ENCODE measurements at places on chromosomes 12 and 14.

DNA sequence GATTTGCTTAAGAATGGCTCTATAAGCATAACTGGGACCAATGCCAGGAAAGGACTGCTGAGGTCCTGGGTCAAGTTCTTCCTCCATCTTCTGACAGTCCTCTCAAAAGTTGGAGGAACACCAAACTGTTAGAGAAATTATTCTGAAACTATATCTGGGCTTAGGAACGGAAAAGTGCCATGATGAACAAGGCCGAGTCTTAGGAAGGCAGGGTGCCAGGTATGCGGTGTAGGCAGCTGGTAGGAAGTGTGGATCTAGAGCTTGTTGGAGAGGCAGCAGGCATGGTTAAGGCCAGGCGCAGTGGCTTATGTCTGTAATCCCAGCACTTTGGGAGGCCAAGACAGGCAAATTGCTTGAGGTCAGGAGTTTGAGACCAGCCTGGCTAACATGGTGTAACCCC lies 7.7 kb downstream of the GNPTAB start:
- DNase-seq = no peak

DNA sequence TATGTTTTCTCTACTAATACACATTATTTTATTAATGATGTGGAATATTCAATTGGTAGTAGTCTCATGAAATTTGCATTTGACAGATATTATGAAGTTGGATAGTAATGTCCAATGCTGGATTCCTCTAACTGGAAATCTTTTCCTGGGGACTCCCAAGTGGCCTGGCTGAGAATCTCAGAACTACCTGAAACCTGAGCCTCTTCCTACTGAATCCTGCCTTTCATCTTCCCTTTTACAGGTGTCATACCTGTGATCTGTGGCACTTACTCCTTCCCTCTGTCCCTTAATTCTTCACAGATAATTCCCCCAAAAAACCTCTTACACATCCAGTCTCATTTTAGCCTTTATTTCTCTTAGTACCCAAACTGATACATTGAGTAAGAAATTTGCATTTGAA lies 89.7 kb upstream of the MYF6 start:
- DNase-seq = no peak

DNA sequence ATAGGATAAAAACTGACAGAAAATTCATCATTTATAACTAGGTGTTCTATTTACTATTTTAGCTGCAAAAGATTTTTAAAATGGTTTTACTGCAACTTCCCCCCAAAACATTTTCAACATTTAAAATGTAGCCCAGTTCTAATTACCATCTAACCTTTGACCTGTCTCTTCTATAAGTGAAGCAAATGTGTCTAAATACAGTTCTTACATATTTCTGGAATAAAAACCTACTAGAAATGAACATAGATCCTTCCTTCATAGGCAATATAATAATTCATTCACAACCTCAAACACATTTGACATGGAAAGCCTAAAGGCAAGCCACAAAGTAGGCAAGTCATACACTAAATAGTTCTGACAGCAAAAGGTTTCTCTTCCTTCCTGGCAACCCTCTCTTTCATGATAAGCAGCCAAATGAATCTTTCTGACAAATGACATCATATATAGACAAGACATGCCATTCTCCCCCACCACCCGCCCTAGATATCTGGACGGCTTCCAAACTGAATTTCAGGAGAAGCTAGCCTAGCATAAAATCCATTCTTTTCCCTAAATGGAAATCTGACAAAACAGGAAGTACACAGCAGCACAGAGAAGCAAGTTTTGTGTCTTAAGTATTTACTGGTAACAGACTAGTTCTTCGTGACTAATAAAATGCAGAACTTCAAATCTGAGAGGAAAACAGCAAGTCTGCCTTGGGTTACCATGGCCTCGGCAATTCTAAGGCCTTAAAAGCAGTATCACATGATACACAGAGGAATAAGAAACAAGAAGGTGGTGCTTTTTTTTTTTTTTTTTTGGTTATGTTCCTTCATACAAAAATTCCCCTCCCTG lies 17.2 kb upstream of the ARID4A start:
- DNase-seq = no peak

GRCh38 chr14:91317381-91318308 lies 73.1 kb upstream of the GPR68 start:
- DNase-seq = peak; percentile 89

- no peak for DNase-seq
Observed at GRCh38 chr14:103109535-103110441, 13.5 kb upstream of the TNFAIP2 start.

GRCh38 chr14:31013841-31014240 lies 11.6 kb upstream of the AP4S1 start:
- DNase-seq = no peak

DNA sequence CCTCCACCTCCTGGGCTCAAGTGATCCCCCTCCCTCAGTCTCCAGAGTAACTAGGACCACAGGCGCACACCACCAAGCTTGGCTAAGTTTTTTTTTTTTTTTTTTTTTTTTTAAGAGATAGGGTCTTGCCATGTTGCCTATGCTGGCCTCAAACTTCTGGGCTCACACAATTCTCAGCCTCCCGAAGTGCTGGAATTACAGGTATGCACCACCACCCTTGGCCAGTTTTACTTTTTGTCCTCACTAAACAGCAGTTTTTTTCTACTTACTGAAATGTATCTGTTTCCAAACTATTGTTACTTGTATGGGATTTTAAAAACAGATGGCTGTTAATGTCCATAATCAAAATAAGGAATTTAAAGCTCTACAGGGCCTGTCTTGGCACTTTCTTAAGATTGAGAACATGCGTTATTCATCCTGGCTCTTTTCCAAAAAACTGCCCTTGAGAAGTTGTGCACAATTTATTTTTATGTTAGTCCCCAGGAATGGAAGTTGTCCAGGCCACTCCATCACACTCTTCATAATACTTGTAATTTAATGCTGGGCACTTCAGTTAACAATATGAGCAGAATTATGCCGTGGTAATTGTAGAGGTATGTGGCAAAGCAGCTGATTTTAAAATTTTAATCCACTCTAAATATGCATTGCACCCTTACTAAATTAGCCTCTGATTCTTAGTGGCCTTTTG lies 51.9 kb upstream of the REP15 start:
- no peak for DNase-seq

- no peak for DNase-seq
Observed at GRCh38 chr12:117900561-117900960, 68.2 kb downstream of the KSR2 start.

DNA sequence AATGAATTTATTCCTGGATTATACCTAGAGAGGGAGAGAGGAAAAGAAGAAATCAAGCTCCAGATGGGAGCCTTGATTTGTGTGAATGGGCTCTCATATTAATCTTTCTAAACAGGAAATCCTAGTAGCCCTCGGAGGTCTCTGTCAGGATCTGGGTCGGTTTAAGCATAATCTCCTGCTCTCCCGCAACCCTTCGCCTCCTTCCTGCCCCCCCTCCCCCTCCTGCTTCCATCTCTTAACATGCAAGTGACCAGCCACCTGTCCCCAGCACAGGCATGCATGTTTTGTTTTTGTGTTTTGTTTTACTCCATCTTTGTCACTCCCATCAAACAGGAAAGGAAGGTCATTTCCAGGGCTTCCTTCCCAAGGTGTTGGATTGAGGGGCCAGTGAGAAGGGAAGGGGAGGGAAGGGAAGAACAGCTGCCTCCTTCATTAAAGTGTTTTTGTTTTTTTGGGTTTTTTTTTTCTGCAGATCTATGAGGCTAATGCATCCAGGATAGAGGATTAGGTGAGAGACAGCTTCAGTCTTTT lies 4.8 kb upstream of the KCNA5 start:
- no peak for DNase-seq

- no peak for DNase-seq
Observed at GRCh38 chr14:86091811-86092210, 561.9 kb downstream of the FLRT2 start.

DNA sequence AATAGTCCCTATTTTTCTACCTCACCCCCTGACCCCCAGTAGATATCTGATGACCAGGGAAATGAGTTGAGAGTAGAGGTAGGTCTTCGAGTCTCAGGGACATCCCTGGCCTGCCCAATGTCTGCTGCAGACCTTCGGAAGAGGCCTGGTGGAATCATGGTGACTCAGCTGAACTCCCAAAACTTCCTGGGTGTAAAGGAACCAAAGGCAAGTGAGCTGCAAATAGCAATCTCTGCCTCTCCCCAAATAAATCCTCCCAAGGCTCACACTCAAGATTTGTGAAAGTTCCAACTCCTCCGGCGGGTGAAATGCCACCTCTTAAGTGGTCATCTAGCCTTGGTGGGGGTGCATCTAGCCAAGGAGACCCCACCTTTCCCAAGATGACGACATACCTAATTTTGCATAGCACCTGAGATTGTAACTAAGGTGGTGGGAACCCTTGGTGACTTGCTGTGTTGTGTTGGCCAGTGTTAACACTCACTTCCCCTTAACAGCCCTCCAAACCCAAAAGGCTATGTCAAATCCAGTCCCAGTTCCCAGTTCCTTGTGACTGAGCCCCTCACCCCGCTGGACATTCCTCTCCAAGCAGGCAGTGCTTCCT lies 6.3 kb downstream of the ZFP36L1 start:
- no peak for DNase-seq

- no peak for DNase-seq
Observed at GRCh38 chr12:98738539-98738938, 93.4 kb downstream of the APAF1 start.

GRCh38 chr14:49553892-49554291 lies 32.3 kb downstream of the RPS29 start:
- no peak for DNase-seq

DNA sequence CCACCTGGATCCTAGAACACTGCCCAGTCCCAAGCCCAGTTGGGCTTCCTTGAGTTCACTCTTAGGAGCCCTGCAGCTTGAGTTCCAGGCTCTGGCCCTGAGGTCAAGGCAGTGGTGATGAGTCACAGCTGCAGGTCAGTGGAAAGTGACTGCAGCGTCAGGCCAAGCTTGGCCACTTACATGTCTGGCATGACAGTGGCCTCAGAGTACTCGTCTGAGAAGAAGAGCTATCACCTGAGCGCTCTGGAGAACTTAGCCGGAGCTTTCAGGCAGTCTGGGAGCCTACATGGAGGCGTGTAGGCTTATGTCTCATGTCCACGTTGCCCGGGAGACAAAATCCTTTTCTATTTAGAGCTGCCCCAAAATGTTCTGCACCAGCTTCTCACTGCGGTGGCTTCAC lies 75.6 kb downstream of the ARL6IP4 start:
- peak; percentile 25 for DNase-seq

- no peak for DNase-seq
Observed at GRCh38 chr12:68335462-68335861, 3.3 kb upstream of the MDM1 start.

- no peak for DNase-seq
Observed at GRCh38 chr12:56644654-56645053, 1.1 kb downstream of the ATP5F1B start.

DNA sequence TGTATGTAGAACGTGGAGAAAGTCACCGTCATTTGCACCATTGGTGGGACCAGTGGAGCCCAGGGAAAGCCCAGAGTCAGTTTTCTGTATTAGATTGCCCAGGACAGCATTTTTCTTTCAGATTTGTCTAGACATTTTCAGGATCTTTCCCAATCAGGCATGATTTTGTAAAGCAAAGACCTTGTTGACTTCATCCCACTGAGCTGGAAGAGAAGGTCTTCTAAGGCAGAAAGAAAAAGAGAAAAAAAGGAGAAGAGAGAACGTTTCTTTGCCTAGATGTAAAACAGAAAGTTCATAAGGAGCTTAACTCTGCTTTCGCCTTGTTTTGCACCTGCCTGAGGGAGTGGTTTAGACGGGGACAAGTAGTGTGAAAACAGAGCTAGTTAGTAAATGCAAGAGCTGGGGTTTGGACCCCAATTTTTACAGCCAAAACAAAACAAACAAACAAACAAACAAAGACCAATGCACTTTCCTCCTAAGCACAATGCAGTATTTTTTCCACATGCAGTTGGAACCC lies 273.1 kb downstream of the ZFP36L1 start:
- no peak for DNase-seq

DNA sequence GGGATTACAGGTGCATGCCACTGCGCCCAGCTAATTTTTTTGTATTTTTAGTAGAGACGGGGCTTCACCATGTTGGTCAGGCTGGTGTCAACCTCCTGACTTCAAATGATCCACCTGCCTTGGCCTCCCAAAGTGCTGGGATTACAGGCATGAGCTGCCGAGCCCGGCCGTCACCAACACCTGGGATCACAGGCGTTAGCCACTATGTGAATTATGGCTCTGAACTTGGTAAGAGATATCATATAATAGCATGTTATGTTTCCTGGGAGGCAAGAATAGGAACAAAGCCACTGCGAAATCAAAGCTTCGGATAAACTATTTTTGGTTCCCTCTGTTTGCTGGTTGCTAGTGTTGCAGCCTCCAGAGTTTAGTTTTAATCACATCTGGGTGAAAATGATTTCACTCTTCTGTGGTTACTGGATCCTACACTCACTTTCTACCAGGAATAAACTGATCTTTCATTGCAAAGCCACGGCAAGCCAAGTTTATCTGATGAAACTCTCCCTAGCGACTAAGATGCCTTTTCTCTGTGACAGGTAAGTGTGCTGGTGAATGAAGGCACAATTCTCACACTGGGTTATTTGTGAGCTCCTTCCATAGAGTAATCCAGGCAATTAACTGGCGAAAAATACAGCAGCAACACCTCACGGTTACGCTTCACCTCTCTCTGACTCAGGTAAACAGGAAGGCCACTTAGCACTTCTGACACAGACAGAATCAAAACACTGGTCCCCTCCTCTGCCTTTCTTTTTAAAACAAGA lies 16.7 kb downstream of the SNRNP35 start:
- DNase-seq = no peak

GRCh38 chr12:25970916-25971653 lies 12.6 kb downstream of the RASSF8 start:
- no peak for DNase-seq

- DNase-seq = no peak
Observed at GRCh38 chr12:64707926-64708325, 51.3 kb downstream of the GNS start.

DNA sequence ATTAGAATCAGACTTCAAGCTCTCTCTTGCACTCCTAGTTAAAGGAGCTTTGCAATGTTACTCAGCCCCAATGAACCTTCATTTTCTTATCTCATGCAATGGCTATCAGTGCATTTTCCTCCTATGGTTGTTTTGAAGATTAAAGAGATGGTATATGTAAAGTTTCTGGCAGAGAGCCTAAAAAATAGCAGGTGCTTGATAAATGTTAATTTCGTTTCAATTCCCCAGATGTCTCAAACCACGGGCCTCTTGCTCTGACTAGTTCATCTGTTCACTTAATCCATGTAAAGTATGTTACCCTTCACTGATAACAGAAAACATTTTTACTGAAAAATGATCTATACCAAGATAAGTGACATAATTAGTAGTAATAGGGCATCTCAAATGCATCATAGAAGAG lies 735.4 kb upstream of the USP15 start:
- DNase-seq = no peak

- DNase-seq = no peak
Observed at GRCh38 chr12:46659824-46660223, 166.0 kb downstream of the SLC38A4 start.

- DNase-seq = no peak
Observed at GRCh38 chr14:105099778-105100177, 34.5 kb upstream of the GPR132 start.

Data from Right ventricle myocardium inferior (tissue), 1 donor.